ENCODE measurements at places on chromosomes 5 and 9. TPM values are rescaled to one million over a fixed set of nuclear protein-coding genes. Genes with fewer than 3 reads are reported as not detected.

PTGDS gene
- total RNA-seq = 173 TPM

PKD2L2 gene
- total RNA-seq = not detected

DNA sequence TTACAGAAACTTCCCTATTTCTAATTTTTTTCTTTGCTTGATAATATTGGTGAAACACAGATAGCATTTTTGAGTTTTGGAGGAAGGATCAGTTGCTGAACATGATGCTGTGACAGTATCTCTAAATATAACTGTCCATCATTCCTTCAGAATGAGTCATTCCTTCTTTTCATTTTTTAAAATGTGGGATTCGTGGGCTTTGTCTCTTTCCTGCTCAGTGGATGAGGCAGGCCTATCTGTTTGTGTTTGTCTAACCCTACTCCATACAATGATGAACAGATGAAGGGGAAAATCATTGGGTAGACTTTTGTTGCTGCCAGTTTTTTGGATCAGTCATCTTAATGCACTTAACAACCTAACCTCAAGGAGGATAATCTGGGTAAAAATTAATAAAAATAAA, 15.7 kb upstream of the OR13C8 start:
- DNase-seq = no peak

GRCh38 chr5:139422307-139422893, 16.9 kb downstream of the DNAJC18 start:
- no peak for DNase-seq

- no peak for DNase-seq
These were observed 4.1 kb upstream of the KCNMB1 start for GRCh38 chr5:170393235-170393634.

DNA sequence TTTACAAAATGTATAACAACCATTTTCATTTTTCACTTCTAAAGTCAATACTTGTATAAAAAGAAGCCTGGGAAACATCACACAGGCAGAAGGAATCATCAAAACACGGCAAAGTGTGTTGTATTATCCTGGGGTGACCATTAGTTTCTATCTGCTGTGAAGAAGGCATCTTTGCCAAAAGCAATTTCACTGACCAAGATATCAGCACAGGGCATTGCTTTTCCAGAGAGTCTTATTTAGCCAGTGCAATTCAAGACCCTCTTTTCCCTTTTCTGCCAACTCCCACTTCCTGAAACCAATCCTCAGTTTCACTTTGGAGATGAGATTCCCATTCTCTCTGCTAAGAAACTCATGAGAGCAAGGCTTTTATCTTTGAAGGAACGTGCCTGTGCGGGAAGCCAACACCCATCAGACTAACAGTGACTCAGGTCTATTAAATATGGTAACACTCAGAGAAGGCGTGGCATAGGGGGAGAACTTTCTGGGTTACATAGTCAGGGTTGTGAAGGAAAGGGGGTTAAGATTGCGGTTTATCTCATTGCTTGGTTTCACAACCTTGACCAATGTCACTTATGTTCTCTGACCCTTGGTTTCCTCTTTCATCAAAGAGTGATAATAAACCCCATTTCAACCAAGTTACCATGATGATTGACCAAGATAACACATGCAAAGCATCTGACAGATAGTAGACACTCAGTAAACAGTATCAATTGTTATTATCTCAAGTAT, 666.9 kb upstream of the KLF4 start:
- DNase-seq = no peak

KCNV2 gene
- total RNA-seq = not detected

- DNase-seq = no peak
These were observed 19.7 kb upstream of the HSDL2 start for GRCh38 chr9:112360047-112360804.

GRCh38 chr5:156598964-156599363, 251.1 kb upstream of the PPP1R2B start:
- no peak for DNase-seq

All from omental fat pad (tissue), 4 donors.